Lower lobe of right lung (tissue), 2 donors: ENCODE measurements at places on chromosomes 7 and 10.
A peak's percentile ranks its signal among the peaks of the same experiment; 100 is the strongest.

DNA sequence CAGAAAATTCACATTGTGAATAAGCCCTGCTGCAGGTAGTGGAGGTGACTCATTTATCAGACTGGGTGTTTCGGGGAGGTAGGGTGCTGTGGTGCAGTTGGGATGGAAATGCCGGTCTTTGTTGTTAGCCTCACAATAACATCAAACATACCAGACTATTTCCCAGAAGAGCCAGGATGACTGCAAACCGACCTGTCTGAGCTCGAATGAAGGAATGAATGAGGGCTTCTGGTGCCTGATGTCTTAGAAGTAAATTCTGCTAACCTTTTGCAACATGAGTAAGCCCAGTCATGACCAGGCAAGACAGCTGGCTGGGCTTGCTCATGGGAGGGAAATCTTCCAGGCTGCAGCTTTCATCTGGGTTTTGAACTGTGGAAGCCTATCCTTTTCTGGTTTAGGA lies 2.4 kb upstream of the VDAC2 start:
- H3K4me3 ChIP-seq: no peak overlapping the region
- H3K27me3 ChIP-seq: no peaks in the 10 kb centered on the region
- no peak overlapping the region for H3K27ac ChIP-seq
- peaks cover 28% of the 10 kb centered on the region for H3K4me1 ChIP-seq
- peaks cover 12% of the 10 kb centered on the region for H3K36me3 ChIP-seq

DNA sequence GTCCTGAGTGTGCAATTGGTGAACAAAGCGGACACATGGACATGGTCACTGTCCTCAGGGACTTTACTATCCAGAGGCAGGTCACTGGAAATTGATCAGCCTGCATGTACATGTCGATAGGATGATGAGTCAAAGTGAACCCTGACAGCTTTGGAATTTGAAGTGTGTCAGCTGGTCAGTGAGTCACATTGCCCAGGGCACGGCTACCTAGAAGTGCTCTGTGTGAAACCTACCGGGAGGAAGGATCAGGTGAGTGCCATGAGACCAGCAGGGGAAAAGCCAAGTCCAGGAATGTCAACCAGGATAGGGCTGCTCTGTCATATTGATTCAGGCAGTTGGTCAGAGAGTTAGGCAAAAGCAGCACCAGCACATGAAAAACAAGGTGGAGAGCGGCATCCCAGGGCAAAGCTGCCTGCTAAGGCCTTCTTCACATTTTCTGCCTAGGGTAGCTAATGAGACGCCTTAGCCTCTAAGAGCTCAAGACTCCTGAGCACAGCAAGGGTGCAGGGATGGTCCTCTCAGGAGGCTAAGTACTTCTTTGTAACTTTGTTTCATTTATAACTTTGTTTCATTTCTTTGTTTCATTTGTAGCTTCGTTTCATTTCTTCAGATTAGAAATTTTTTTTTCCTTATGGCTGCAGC lies 19.4 kb upstream of the PDCD4 start:
- no peak for DNase-seq
- no peak overlapping the region for H3K4me3 ChIP-seq
- no peaks in the 10 kb centered on the region for H3K36me3 ChIP-seq
- peaks cover 12% of the 10 kb centered on the region for H3K4me1 ChIP-seq

GRCh38 chr10:119153661-119154060 lies 11.9 kb downstream of the SFXN4 start:
- no peak for DNase-seq
- peaks cover 90% of the 10 kb centered on the region for H3K36me3 ChIP-seq
- H3K27ac ChIP-seq: no peak overlapping the region
- H3K27me3 ChIP-seq: no peaks in the 10 kb centered on the region
- no peak overlapping the region for H3K4me3 ChIP-seq
- H3K4me1 ChIP-seq: no peaks in the 10 kb centered on the region

- H3K27ac ChIP-seq: no peak overlapping the region
- H3K36me3 ChIP-seq: no peaks in the 10 kb centered on the region
- no peaks in the 10 kb centered on the region for H3K4me1 ChIP-seq
- no peaks in the 10 kb centered on the region for H3K27me3 ChIP-seq
- DNase-seq: no peak
- H3K4me3 ChIP-seq: no peak overlapping the region
These were observed 259.4 kb upstream of the CELF2 start for GRCh38 chr10:10758306-10758705.

- no peaks in the 10 kb centered on the region for H3K36me3 ChIP-seq
- no peak for DNase-seq
- H3K27me3 ChIP-seq: no peaks in the 10 kb centered on the region
- H3K4me3 ChIP-seq: no peak overlapping the region
These were observed 473.8 kb downstream of the KCNMA1 start for GRCh38 chr10:77163670-77164348.

DNA sequence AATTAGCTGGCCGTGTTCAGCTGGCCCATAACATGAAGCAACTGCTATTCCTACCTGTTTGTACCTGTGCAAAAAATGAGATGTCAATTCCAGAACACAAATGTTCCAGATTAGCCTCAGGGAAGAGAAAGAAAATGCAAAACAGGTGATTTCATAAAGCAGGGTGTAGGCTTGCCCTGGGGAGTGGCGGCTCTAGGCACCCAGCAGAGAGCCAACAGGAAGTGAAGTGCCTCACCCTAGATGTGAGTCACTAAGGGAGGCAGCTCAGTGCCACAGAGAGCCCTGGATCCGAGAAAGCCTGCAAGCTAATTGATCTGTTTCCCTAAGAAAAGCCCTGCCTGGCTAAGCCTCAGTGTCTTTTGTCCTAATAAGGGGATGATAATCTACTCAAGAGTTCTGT lies 240.0 kb downstream of the ARHGAP21 start:
- no peaks in the 10 kb centered on the region for H3K27me3 ChIP-seq
- peaks cover 7% of the 10 kb centered on the region for H3K36me3 ChIP-seq
- peak; percentile 75 for DNase-seq
- peaks cover 7% of the 10 kb centered on the region for H3K4me1 ChIP-seq
- H3K27ac ChIP-seq: peak overlapping the region; percentile 31
- no peak overlapping the region for H3K4me3 ChIP-seq
